ENCODE measurements at places on chromosomes 12 and 14.

DNA sequence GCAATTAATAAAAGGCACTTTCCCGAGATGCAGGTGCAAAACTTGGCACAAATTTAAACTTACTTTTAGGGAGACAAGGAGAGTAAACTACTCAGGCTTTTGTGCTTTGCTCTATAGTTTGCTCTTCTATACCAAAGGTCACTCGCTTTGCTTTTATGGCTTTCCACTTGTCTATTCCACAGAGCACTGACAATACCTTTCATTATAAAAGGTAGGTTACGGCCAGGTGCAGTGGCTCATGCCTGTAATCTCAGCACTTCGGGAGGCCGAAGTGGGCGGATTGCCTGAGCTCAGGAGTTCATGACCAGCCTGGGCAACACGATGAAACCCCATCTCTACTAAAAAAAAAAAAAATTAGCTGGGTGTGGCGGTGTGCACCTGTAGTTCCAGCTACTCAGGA lies 32.9 kb downstream of the ALKBH1 start:
- H3K27ac ChIP-seq: no peak overlapping the region
- peaks cover 44% of the 10 kb centered on the region for H3K36me3 ChIP-seq
- DNase-seq: no peak
- H3K27me3 ChIP-seq: no peaks in the 10 kb centered on the region

DNA sequence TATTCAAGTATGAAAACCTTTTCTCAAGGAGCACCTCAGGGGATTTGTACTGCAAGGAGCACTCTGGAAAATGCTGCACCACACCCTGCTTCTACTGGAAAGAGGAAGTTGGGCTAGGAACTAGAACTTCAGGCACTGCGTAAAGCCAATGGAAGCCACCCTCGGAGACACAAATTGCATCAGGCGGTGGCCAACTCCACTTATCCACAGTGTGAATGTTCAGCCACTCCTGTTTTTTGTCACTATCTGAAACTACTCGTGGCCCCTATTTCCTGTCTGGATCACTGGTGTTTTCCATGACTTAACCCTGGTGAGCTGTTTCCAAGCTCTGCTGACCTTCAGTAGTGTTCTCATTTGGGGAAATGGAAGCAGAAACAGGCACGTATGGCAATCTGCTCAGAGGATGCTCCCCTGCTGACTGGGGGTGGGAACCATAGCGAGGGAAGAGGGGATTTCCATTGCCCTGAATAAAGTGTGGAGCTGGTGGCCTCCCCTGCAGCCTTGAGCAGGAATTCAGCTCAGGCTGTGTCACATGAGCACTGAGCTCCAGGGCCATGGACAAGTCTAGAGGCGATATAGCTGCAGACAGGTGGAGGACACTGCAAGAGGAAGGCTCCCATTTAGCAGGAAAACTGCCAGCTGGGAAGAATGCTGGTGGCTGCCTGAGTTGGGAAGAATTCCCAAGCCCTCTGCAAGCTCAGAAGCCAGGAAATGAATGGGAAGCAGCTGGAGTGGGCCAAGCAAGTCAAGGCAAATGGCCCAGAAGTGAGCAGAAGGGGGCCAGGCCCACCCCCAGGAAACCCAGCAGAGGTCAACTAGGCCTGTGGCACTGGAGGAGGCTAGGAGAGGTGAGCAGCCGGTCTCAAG lies 50.5 kb upstream of the RAP1B start:
- no peaks in the 10 kb centered on the region for H3K27me3 ChIP-seq
- H3K36me3 ChIP-seq: no peaks in the 10 kb centered on the region
- no peak for DNase-seq
- H3K4me1 ChIP-seq: peaks cover 53% of the 10 kb centered on the region

GRCh38 chr12:4287325-4288211 lies 14.0 kb downstream of the CCND2 start:
- peak overlapping the region; percentile 67 for H3K27ac ChIP-seq
- peaks cover 94% of the 10 kb centered on the region for H3K4me1 ChIP-seq
- peak; percentile 9 for DNase-seq
- H3K36me3 ChIP-seq: peaks cover 87% of the 10 kb centered on the region
- no peaks in the 10 kb centered on the region for H3K27me3 ChIP-seq

- H3K4me3 ChIP-seq: no peak overlapping the region
- H3K27ac ChIP-seq: no peak overlapping the region
- no peak for DNase-seq
- no peaks in the 10 kb centered on the region for H3K4me1 ChIP-seq
- H3K27me3 ChIP-seq: no peaks in the 10 kb centered on the region
Measured at GRCh38 chr14:93714605-93715004, 73.7 kb downstream of the PRIMA1 start.

GRCh38 chr14:91125271-91125660 lies 11.4 kb downstream of the DGLUCY start:
- H3K27me3 ChIP-seq: no peaks in the 10 kb centered on the region
- DNase-seq: no peak
- peaks cover 36% of the 10 kb centered on the region for H3K36me3 ChIP-seq
- H3K4me3 ChIP-seq: no peak overlapping the region
- H3K4me1 ChIP-seq: peaks cover 28% of the 10 kb centered on the region
- H3K27ac ChIP-seq: no peak overlapping the region

- H3K4me3 ChIP-seq: no peak overlapping the region
- no peaks in the 10 kb centered on the region for H3K4me1 ChIP-seq
- no peak overlapping the region for H3K27ac ChIP-seq
- no peak for DNase-seq
- H3K36me3 ChIP-seq: no peaks in the 10 kb centered on the region
Measured at GRCh38 chr14:68864361-68864750, 71.5 kb upstream of the ZFP36L1 start.

- H3K27me3 ChIP-seq: no peaks in the 10 kb centered on the region
- H3K4me3 ChIP-seq: peak overlapping the region; percentile 38
- no peak for DNase-seq
- H3K36me3 ChIP-seq: peaks cover 3% of the 10 kb centered on the region
- no peak overlapping the region for H3K27ac ChIP-seq
- H3K4me1 ChIP-seq: peaks cover 19% of the 10 kb centered on the region
Measured at GRCh38 chr12:49518914-49519573, 19.8 kb upstream of the KCNH3 start.

DNA sequence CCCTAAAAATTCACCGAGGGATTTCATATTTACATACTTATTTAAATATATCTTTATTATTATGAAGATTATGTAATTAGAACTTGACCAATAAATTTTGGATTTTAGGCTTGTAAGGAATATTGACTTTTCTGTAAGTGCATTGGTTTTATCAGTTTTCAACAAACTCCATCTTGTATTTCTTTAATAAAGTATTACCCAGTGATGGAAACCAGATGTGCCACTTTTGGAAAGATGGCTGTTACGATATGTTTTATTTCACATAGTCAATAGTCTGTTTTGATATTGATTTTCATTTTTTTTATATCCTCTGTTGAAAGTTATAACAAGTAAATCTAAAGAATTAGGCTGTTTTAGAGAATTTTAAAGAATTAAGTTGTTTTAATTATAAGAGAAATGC lies 1.8 kb downstream of the MON2 start:
- peaks cover 27% of the 10 kb centered on the region for H3K4me1 ChIP-seq
- DNase-seq: no peak
- peaks cover 6% of the 10 kb centered on the region for H3K36me3 ChIP-seq
- H3K27me3 ChIP-seq: no peaks in the 10 kb centered on the region
- peak overlapping the region; percentile 96 for H3K4me3 ChIP-seq

Measured in activated naive CD8-positive, alpha-beta T cell treated with anti-CD3 and anti-CD28 coated beads, Interleukin-2, amount 50 U/mL, for 24 hours (primary cell).